ENCODE measurements at places on chromosomes 6 and 20.

DNA sequence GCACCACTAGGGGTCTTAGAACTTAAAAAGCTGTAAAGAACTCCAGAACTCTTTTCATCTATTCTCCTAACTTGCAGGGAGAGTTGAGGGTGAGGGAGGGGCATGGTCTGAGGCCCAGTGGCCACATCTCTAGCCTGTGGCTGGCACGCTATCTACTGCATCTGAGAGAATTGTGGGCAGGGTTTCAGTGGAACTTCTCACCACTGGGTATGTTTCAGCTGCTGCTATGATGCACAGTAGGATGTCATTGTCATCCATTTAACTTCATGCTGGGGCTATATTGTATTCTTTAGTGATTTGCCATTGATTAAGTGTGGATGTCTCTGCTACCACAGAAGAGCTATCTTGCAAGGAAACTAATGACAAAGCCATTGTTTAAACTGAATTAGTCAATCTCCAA, 4.5 kb downstream of the TMEM14A start:
- DNase-seq = no peak

DNA sequence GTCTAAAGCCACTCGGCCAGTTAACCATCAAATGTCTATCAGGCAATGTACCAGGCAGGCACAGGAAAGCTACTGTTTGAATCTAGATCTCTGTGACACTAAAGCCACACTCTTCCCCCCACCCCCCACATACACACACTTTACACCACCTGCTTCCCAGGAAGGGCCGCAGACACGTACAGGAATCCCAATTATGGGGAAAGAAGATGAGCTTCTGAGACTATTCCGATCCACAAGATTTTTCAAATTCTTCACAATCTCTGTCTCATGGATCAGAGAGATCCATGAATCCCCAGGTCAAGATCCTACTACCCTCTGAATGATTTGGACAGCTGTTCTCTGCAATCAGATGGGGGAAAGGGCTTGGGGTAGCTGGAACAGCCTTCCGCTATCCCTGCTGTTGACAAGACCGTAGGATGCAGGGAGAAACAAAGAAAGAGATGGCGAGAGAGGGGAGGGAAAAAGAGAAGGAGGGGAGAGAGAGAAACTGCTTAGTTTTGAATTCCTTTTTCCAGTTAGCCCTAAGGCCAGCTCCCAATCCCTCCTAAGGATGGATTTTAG, 25.4 kb upstream of the RIMS4 start:
- no peak for DNase-seq

- no peak for DNase-seq
Measured at GRCh38 chr6:170345662-170346061, 39.1 kb downstream of the FAM120B start.

DNA sequence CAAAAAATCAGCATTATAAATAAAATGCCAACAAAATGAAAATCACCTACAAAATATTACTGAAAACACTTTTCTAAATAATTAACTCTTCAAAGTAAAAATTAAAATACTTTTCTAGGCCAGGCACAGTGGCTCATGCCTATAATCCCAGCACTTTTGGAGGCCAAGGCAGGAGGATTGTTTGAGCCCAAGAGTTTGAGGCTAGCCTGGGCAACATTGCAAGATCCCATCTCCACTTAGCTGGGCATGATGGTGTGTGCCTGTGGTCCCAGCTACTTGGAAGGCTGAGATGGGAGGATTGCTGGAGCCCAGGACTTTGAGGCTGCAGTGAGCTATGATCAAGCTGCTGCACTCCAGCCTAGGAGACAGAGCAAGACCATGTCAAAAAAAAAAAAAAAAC, 6.4 kb downstream of the SERPINB9 start:
- DNase-seq = no peak

DNA sequence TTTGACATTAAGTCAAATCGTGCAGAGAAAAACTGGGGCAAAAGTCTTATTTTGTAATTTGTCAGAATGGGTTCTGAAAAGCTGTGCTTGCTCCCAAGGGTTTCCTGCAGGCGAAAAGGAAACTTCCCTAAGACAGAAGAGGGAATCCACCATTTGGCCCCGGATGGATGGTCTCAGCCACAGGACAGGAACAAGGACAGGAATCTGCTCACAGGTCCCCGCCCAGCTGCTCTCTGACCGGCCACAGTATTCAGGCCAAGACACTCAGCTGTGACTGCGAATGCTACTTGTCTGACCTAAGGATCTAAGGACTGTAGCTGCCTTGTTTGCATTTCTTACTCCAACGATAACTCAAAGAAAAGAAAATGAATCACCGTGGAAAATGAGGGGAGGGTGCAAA, 197.0 kb downstream of the BMP7 start:
- DNase-seq = no peak

DNA sequence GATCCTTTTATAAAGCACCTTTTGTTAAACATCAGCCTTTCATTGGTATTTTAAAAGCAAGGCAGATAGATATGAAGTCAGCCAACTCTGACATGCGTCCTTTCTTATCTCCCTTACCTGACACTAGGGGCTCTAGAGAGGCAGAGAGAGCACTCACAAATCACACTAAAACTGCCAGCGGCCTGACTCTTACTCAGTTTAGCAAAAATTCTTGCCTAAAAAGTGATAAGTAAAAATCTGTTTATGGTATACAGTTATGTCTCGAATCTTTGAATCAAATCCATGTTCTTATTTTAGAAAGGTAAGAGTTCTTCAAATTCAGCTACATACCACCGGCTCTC, 10.4 kb upstream of the TDRD6 start:
- no peak for DNase-seq

DNA sequence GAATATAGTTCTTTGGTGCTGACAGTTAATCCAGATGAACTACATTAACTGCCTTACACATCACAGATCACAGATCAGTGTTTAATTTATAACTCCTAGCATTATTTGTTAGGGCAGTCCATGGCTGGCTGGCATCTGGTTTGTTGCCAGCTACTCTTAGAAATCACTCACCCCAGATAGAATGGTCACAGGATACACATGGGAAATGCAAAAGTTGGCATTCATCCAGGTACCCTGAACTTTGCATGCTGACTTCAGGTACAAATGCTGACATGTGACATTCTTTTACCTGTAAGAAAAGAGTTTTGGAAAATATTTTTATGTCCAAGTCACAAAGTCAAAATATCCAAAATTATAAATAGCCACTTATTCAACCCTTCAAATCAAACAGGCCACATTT, 20.2 kb downstream of the FBXL4 start:
- DNase-seq = no peak

DNA sequence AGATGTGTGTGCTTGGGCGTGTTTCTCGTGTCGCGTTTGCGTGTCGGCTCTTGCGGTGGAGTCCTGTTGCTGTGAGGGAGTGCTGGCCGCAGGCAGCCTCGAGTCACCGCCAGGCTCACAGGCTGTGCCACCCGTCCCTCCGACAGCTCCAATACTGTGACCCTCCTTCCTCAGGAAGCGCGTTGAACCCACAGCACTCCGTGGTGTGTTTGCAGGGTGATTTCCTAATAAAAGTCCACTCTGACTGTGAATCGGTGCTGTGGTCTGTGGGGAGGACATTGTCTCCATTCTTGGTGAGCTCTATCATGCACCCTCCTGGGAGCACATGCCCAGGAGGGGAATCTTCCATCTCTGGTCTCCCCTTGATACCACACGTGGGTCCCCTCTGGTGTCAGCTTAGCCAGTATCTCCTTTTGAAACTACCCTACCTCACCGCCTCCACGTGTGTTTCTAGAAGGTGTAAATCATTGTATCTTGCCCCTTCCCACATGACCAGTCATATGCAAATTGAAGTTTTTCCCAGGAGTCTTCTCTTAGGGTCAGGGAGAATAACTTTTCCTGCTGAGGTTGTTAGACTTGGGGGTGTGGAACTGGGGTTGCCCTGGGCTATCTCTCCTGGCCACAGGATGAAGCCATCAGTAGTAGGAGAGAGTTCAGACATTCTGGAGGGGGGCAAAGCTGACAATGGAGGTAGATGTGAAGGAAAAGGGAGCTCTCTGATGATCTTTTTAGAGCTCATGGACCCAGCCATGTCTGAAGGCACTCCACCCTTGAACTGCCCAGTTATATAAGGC, 13.3 kb upstream of the PCMTD2 start:
- DNase-seq = no peak

DNA sequence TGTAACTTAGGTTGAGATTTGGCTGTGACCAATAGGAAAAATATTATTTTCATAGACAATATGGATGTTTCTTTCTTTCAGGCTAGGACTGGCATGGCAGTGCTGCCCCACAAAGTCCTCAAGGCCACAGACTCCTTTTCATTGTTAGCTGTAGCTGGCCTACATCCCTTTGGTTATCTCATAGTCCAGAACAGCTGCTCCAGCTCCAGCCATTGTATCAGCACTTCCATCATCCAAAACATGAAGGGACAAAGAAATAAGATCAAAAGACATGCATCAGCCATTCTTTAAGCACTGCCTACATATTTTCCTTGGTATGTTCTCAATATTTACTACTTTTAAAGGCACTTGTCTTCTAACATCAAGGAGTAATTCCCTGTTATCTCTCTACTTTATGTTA, 73.0 kb downstream of the ZDHHC14 start:
- no peak for DNase-seq

DNA sequence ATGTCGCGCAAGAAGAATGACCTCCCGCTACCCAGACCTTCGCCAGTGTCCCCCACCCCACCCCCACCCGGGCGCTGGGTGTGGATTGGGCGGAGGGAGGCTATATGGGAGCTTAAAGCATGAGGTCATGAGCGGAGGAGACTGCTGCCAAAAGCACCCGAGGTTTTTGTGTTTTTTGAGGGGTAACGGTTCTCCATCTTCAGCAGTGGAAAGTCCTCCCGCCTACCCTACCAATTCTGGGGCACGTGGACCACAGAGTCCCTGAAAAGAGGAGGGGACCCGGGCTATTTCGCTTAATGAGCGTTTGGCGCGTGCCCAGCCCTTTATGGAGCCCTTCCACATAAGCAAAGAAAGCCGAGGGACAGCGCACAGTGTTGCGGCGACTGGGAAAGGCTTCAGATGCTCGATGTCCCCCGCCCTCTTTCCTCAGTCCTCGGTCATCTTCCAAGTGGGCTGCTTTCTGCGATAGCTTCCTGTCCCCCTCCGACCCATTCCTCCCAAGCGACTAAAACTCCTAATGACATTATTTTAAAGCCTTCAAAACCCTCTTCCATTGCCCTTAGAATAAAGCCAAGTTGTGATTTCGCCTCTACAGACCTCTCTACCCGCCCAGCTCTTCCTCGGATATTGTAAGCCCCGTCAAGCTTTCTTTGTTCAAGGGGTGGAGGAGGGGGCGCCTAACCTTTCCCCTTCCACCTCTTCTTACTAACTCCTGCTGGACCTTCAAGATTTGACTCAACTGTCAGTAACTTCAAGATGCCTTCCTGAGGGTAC, 2.1 kb upstream of the TRERF1 start:
- DNase-seq = no peak

DNA sequence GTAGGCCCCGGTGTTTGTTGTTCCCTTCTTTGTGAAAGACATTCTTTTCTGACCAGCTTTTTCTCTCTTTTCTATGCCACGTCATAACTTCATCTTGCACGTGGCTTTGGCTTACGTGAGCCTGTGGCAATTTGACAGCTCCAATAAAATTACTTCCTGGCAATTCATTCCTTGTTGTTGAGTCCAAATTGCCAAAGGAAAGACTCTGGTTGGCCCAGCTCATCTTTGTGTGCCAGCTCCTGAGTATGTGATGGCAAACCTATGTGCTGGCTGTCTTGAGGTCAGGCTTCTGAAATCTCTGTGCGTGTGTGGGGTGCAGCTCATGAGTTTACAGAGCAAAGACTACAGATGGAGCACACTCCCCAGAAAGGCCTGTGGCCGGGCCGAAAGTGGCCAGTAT, 272.5 kb upstream of the SGK1 start:
- no peak for DNase-seq

GRCh38 chr20:48986899-48987298, 59.2 kb upstream of the CSE1L start:
- DNase-seq = no peak

DNA sequence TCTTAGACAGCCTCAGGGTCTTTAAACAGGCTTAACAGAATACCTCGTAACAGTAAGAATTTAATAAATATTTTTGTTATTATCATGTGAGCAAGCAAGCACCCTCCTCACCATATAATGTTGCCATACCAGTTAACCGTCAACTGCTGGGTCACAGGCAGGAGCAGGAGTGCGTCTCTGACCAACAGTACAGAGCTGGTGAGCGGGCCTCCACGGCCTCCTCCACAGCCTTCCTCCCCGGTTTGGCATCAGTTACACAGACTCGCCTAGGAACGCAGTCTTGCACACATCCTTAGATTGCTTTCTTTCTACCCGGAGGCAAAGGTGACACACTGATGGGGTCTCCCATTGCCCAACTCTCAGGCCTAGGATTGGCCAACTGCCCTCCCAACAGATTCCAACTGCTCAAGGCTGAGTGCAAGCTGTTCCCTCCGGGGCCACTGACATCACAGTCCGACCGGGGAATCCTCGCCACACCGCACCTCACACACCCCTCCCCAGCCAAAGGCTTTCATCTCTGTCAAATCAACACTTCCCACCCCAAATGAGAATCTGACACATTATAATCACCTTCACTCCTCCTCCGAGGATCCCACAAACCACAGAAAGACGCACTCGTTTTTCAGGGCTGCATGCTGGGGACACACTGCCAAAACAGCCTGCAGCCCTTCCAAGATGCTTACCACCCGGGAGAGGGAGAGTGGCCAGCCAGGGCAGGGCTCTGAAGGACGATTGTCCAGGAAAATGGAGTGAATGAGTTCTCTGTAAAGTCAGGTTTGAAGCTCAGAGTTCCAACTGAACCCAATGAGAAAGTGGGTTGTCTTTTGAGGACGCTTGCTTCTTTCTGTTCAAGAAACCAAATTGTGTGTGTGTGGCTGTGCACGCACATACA, 63.2 kb downstream of the PDE10A start:
- DNase-seq = no peak

GRCh38 chr6:159941286-159942113, 27.4 kb upstream of the IGF2R start:
- DNase-seq = peak; percentile 55
